T-helper 17 cell (primary cell): ENCODE measurements at places on chromosomes 2 and 18.

DNA sequence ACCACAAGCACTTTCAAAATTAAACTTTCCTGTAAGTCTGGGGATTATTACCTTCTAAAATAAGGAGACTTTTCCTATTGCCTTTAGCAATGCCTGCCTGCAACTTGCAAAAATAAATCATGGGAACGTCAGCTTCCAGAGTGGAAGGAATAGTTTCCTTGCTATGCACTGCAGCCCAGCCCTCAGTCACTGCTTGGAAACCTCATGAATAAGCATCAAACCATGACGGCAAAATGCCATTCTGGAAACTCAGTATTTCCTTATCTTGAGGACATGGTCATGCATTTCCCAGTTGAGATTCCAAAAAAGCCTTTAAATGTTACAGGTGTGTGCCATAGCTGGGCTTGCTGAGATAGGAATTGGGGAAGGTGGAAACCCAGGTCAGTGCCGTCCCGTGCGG is 84.2 kb upstream of the OTOS start:
- DNase-seq: no peak

- DNase-seq: no peak
Observed at GRCh38 chr18:42509750-42510415, 554.8 kb downstream of the PIK3C3 start.

GRCh38 chr2:122384768-122385333 is 629.4 kb downstream of the TSN start:
- no peak for DNase-seq

GRCh38 chr2:134718023-134718816 is 580 bp downstream of the TMEM163 start:
- no peak for DNase-seq

DNA sequence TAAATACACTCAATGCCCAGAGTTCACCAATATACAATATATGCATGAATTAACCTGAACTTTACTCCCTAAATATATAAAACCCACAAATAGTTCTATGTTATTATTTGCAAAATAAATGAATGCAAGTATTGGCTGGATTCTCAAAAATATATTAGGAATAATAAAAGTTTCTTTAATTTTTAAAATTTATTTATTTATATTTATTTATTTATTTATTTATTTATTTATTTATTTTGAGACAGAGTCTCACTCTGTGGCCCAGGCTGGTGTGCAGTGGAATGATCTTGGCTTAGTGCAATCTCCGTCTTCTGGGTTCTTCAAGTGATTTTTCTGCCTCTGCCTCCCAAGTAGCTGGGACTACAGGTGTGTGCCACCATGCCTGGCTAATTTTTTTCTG is 88.7 kb upstream of the TMEFF2 start:
- DNase-seq: no peak
